ENCODE measurements at places on chromosomes 12 and 14.

DNA sequence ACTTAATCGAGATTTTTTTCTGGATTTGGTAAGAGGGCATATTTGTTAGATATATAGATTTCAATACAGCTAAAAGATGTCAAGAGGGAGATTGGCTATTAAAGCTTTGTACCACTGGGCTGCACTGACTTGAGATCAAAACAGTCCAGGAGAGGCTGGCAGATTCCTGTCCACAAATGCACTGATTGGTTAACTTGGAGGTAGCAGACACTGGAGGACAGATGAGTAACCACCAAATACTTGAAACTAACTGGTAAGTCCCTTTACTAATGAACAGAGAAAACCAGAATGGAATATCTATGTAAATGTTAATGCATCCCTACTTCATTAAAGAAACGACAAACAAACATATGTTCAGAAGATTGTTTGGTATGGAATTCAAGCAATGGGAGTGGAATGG lies 416.6 kb downstream of the LRIG3 start:
- DNase-seq, result no peak

- no peak for DNase-seq
Measured at GRCh38 chr12:38961683-38962082, 56.3 kb upstream of the CPNE8 start.

GRCh38 chr14:87084908-87085307 lies 908.1 kb downstream of the GALC start:
- DNase-seq, result no peak

DNA sequence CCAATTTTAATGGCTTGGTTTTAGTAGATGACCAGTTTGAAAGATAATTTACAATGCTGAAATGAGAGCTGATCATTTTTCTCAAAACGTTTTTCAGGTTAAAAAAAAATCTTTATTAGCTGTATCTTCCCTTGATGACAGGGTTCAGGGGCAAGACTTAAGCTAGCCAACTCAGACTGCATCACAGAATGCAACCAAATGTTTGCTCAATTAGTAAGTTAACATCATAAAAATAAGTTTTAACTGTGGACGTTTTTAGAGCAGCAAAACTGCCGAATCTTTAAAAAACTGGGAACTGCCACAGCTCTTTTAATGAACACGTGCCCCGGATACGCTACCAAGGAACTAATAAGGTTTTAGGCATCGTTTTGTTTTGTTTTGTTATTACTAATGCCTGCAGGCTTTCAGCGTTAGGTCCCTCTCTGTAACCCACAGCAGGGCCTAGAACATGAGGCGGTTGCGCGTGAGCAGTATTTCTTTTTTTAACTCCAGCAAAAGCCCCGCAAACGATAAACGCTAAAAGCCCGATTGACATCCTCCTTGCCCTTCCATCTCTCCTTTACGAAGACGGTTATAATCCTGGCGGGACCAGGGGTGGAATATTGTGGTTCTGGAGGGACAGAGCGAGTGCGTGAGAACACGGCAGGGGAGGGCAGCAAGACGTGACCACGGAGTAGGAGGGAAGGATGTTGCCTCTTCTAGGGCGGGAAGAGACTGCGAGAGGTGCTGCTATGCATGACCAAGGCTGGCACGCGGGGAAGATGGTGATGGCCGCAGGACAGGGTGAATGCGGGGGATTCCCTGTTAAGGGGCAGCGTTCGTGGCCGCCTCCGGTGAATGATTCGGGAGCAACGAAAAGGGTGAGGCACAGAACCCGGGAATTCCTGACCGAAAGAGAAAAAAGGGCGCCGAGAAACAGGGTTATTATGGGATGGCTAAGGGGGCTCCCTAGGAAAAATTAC lies 652 bp downstream of the SUPT16H start:
- no peak for DNase-seq

DNA sequence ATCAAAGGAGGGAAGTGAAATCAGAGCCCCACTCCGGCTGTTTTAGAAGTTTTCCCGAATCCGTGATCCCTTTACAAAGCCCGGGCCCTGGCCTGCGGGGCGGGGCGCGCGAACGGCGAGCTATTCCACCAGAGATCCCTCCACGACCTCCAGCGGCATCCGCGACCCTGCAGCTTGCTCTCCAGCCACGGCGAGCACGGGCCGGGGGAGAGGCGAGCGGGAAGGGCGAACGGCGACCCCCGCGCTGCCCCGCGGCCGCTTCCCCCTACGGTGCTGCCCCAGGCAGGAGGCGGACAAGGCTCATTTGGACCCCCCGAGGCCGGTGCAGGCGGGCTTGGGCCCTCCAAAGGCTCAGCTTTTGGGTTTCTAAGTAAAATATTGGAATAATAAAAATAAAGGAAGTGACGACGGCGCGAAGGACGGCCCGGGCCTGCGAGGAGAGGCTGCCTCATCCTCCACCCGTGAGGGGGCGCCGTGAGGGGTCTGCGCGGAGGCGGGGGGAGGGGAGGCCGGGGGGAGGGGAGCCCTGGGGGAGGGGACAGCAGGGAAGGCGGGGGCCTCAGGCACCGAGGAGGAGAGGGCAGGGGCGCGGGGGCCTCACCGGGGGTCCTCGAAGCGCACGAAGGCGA lies 613 bp downstream of the SRSF9 start:
- DNase-seq, result no peak

- DNase-seq, result no peak
Measured at GRCh38 chr14:61025251-61026223, 44.5 kb downstream of the SLC38A6 start.

Measured in vagina (tissue), 2 donors.